ENCODE measurements at places on chromosomes 1 and 21.

DNA sequence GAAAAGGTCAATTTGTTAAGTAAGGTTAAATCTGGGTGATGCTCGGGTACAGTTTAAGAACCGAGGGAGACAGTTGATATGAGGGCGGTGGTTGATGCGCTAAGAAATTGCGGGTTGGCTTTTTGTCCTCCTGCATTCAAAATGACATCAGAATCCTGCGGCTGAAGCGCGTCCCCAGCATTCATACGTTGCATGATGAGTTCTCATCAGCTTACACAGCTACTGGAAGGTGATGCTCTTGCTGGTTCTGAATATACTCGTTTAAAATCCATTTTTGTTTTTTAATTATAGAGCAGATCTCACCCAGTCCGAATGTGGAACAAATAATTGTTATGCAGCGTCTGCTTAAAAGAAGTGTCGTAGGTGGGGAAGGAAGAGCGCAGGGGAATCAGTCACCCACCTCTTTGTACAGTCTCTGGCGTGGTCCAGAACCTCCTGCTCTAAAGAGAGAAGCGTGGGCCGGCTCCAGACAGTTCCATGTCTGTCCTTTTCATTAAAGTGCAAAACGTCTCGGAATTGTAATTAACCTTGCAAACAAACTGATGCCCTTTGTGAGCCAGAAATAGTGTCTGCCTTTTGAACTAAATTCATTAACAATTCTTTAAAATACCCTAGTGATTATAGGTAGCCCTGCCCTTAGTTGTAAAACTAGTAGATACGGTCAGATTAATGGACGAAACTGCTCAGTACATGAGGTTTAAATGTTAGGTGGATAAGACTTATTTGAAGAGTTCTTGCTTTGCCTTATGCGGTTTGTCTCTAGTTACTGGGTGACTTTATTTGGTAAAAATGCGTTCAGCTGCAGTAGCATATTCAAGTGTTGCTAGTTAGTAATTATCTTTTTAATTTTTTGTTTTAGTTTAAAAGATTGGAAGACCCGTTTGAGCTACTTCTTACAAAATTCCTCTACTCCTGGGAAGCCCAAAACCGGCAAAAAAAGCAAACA lies 741 bp downstream of the RGS2 start:
- H3K27ac ChIP-seq: peak overlapping the region; percentile 95
- H3K4me3 ChIP-seq: peak overlapping the region; percentile 97
- DNase-seq: peak; percentile 42

DNA sequence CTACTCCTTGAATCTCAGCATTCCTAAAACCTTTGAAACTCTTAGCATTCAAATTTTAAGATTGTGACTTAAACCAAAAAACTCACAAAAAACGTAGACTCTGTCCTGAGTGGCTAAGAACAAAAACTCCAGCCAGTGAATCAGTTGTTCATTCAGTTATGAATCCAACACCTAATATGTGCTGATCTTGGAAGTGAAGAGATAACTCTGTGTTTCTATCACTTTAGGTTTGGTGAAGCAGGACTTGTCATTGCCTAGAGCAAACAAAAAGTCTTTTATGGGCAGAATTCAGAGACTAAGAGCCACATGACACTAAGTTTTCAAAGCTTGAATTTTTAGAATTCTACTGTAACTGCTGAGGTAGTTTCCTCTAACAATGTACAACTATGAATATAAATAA lies 10.4 kb upstream of the GPR137B start:
- H3K36me3 ChIP-seq: no peaks in the 10 kb centered on the region
- H3K27me3 ChIP-seq: peaks cover 49% of the 10 kb centered on the region
- no peak for DNase-seq
- no peaks in the 10 kb centered on the region for H3K4me1 ChIP-seq

- no peaks in the 10 kb centered on the region for H3K36me3 ChIP-seq
- no peak overlapping the region for H3K4me3 ChIP-seq
- H3K4me1 ChIP-seq: peaks cover 2% of the 10 kb centered on the region
- DNase-seq: no peak
- H3K27me3 ChIP-seq: no peaks in the 10 kb centered on the region
Measured at GRCh38 chr21:29115899-29116298, 14.5 kb upstream of the MAP3K7CL start.

DNA sequence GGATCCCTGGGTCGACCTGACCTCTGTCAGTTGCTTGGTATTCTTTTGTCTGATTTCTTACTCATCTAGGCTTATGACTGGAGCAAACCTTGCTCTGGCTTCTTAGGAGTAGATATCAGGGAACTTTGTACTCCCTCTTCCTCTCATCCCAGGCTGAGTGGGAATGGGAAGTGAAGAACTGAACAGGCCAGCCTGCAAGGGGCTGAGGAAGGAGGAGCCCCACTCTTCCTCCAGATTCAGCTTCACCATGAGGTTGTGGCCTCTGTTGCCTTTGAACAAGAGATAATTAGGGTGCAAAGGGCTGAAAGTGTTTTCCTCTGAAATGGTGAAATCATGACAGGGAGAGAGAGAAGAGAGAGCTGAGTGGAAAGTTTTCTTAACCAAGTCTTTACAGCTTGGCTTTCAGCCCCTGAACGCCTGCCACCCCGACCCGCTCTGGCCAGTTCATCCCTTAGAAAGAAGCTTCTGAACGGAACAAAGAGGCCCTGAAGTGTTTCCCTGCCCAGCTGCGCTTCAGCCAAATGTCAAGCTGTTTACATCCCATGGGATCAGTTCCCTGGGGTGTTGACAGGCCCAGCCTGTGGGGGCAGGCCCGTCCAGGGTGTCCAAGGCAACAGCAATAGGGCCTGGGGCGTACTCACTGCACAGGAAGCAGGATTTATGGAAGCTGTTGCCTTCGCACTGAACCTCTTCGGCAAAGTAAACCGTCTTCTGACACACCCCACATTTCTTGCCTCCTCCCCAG lies 11.2 kb downstream of the CSRP1 start:
- no peak for DNase-seq
- no peak overlapping the region for H3K4me3 ChIP-seq
- no peaks in the 10 kb centered on the region for H3K27me3 ChIP-seq
- no peaks in the 10 kb centered on the region for H3K4me1 ChIP-seq
- peaks cover 23% of the 10 kb centered on the region for H3K36me3 ChIP-seq

DNA sequence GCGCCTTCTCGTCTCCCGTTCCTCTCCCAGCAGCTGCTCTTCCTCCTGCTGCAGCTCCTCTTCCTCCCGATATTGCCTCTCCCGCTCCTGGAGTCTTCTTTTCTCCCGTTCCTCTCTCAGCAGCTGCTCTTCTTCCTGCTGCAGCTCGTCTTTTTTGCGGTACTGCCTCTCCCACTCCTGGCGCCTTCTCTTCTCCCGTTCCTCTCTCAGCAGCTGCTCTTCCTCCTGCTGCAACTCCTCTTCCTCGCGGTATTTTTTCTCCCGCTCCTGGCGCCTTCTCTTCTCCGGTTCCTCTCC lies 5.3 kb downstream of the TCHH start:
- no peak overlapping the region for H3K4me3 ChIP-seq
- H3K27me3 ChIP-seq: peaks cover 5% of the 10 kb centered on the region
- no peak overlapping the region for H3K27ac ChIP-seq
- peaks cover 6% of the 10 kb centered on the region for H3K4me1 ChIP-seq
- peaks cover 4% of the 10 kb centered on the region for H3K36me3 ChIP-seq
- no peak for DNase-seq

- no peaks in the 10 kb centered on the region for H3K36me3 ChIP-seq
- no peak overlapping the region for H3K4me3 ChIP-seq
- H3K4me1 ChIP-seq: no peaks in the 10 kb centered on the region
- no peak overlapping the region for H3K27ac ChIP-seq
- peaks cover 4% of the 10 kb centered on the region for H3K27me3 ChIP-seq
Measured at GRCh38 chr1:150176593-150176992, 26.9 kb downstream of the PLEKHO1 start.

- H3K36me3 ChIP-seq: no peaks in the 10 kb centered on the region
- H3K27ac ChIP-seq: no peak overlapping the region
- DNase-seq: no peak
- no peaks in the 10 kb centered on the region for H3K4me1 ChIP-seq
Measured at GRCh38 chr1:55712148-55712547, 497.0 kb upstream of the USP24 start.

- no peak overlapping the region for H3K27ac ChIP-seq
- no peaks in the 10 kb centered on the region for H3K36me3 ChIP-seq
- H3K4me3 ChIP-seq: no peak overlapping the region
- no peaks in the 10 kb centered on the region for H3K4me1 ChIP-seq
- H3K27me3 ChIP-seq: no peaks in the 10 kb centered on the region
Measured at GRCh38 chr1:117795190-117795589, 134.2 kb downstream of the GDAP2 start.

DNA sequence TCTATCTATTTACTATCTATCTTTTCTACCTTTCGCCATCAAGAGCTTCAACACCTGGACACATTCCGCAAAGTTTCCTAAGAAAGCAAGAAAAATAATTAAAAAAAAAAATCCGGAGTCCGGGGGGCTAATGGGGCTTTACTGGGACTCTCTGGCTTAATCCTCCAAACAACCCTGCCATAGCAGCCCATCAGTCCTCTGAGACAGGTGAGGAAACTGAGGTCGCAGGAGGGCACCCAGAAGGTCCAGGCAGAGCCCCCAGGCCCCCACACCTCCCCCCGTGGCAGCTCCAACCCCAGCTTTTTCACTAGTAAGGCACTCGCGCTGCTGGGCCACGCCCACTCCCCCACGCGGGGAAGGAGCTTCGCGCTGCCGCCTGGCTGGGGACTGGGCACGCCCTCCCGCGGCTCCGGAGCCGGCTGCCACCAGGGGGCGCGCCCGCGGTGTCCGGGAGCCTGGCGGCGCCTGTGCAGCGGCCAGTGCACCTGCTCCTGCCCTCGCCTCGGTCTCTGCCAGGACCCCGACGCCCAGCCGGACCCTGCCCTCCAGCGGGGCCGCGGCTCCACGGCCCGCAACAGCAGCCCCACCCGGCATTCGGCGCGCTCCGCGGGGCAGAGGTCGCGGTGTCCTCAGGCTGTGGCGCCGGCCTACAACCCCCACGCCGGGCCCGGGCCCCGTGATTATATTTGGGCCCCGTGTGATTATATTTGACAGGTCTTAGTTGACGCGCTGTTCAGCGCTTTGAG lies 54.1 kb upstream of the SAMD11 start:
- H3K4me1 ChIP-seq: peaks cover 6% of the 10 kb centered on the region
- no peak overlapping the region for H3K4me3 ChIP-seq
- no peaks in the 10 kb centered on the region for H3K36me3 ChIP-seq
- DNase-seq: peak; percentile 86
- peaks cover 16% of the 10 kb centered on the region for H3K27me3 ChIP-seq

GRCh38 chr1:117169871-117170596 lies 40.7 kb downstream of the VTCN1 start:
- H3K27me3 ChIP-seq: peaks cover 10% of the 10 kb centered on the region
- DNase-seq: no peak
- no peak overlapping the region for H3K4me3 ChIP-seq
- no peak overlapping the region for H3K27ac ChIP-seq

DNA sequence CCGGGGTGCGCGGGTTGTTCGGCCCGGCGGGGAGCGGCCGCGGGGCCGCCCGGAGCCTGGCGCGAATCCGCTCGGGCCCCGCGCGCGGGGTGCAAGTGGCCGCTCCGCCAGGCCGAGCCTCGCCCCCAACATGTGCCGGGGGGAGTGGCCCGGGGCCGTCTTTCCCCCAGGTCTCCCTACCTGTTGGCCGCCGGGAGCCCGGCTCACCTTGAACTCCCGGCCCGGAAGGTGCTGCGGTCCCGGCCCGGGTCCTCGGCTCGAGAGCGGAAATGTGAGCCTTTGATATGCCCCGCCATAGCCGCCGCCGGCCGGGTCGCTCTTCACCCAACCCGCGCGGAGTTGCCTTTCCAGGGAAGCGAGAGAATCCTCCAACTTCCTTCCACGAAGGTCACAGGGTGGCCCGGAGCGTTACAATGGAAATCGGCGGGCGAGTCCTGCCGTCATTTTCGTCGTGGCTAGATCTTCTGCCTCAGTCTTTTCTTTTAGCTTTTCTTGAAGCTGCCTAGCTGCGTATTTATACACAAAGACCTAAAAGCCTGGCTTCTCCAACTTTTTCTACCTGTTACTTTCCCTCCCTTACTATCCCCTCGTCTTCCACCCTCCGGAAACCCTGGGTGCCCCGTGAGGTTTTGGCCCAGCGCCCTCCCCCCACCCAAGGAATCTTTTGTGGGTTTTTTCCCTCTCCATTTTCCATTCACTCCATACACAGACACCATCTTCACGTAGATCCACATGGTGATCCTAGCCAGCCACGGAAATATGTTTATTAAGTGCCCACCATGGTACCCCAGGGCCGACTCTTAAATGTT lies 867 bp downstream of the PTGFRN start:
- H3K27ac ChIP-seq: no peak overlapping the region
- DNase-seq: peak; percentile 48
- peaks cover 2% of the 10 kb centered on the region for H3K4me1 ChIP-seq
- peaks cover 9% of the 10 kb centered on the region for H3K27me3 ChIP-seq
- no peak overlapping the region for H3K4me3 ChIP-seq
- H3K36me3 ChIP-seq: no peaks in the 10 kb centered on the region

DNA sequence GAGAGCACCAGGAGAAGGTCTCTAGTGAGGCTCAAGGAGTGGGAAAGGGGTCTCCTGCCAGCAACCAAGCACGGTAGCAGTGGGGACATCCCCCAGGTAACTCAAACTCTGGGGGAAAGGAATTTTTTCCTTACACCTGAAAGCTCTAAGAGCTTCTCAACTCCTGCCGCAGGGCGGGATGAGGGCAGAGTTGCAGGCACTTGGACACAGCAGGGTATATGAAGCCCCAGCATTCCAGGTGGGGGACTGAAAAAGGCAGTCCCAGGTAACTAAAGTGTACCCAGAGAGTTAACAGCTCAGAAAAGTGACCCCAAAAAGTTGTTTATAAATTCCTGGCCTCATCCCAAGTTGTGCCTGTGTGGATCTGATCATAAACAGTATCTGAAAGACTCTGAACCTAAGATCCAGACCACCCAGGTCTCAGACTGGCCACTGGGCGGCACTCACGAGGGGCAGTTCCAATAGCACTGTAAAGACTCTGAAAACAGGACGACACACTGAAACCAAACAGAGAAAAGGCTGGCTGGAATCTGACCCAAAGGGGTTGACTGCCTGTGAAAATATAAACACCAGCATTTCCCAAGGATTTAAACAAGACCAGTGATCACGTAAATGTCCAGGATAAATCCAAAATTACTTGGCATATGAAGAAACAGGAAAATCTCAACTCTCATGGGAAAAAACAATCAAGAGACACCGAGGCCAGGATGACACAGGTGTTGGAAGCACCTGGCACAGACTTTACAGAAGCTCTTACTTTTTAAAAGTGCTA lies 47.5 kb downstream of the HSF2BP start:
- H3K4me3 ChIP-seq: no peak overlapping the region
- H3K27me3 ChIP-seq: no peaks in the 10 kb centered on the region
- no peak overlapping the region for H3K27ac ChIP-seq
- DNase-seq: peak; percentile 27

GRCh38 chr1:84510668-84511067 lies 4.3 kb upstream of the GNG5 start:
- H3K27me3 ChIP-seq: no peaks in the 10 kb centered on the region
- no peak for DNase-seq
- no peak overlapping the region for H3K4me3 ChIP-seq
- peaks cover 3% of the 10 kb centered on the region for H3K4me1 ChIP-seq
- H3K36me3 ChIP-seq: peaks cover 15% of the 10 kb centered on the region
